ENCODE measurements at places on chromosomes 1 and 21. TPM values are rescaled to one million over a fixed set of nuclear protein-coding genes. Genes with fewer than 3 reads are reported as not detected.
A peak's percentile ranks its signal among the peaks of the same experiment; 100 is the strongest.

DNA sequence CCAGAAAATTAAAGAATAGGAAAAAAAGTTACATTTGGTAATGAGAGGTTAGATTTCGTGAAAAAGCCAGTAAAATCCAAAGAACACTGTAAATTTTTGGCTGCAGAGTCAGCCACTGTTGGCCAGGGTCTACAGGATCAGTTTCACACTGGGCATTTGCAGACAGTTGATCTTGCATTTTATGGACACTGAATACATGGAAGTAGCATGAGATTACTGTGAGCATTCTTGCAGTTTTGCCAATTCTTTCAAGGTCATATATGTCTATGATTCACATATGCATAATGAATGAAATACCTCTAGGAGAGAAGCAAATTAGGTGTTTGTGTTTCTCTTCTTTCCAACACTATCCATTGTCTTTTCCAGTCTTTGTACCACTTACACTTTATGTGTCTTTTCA lies 200.8 kb upstream of the DPYD start:
- H3K27me3 ChIP-seq = no peaks in the 10 kb centered on the region
- no peak for DNase-seq
- peaks cover 3% of the 10 kb centered on the region for H3K4me1 ChIP-seq
- H3K27ac ChIP-seq = no peak overlapping the region
- H3K36me3 ChIP-seq = no peaks in the 10 kb centered on the region
- H3K4me3 ChIP-seq = no peak overlapping the region

DNA sequence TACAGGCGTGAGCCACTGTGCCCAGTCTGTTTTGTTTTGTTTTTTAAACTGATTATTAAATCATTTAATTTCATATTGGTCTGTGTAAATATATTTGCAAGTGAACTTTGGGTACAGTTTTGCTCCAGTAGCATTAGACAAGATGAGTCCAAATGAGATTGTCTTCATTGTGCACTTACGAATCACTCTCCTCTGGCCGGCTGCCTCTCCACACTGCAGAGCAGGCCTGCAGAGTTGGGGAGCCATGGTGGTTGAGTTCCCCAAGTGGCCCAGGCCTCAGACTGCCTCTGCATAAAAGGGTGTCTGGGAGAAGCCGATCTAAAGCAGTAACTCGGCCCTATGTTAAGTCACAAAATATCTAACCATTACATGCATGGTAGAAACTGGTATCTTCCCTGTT lies 74.8 kb downstream of the ATP5PO start:
- no peak overlapping the region for H3K27ac ChIP-seq
- H3K36me3 ChIP-seq = peaks cover 19% of the 10 kb centered on the region
- no peak for DNase-seq
- H3K4me1 ChIP-seq = peaks cover 29% of the 10 kb centered on the region
- no peaks in the 10 kb centered on the region for H3K27me3 ChIP-seq

DNA sequence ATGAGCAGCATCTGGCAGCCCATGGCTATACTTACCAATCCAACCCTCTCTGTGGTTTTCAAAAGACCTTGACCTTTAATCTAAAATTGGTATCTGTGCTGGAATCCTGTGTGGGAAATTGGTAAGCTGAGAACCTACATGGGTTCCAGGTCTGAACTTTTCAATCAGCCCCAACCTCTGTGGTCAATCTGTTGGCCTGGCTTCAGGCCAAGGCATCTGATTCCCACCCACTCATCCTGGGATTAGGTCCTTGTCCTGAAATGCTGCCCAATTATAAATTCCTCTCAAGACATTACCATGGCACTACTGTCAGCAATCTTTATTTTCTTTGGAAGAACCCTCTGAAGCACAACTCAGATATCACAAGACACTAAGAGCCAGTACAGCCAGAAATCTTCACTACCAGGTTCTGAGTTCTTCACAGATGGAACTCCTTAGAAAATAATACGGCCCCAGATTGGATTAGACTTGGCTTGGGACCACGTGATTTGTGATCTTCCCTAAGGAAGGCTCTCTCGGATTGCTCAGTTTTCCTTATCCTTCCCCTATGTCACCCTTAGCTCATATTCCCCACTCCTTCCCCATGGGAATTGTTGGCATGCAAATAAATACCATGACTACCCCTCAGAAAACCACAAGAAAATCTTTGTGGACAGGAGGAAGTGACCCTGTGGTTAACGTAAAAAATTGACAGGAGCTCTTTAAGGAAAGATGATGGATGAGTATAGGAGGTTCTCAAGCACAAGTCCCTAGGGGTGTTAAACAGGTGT lies 207.9 kb upstream of the ST6GALNAC5 start:
- no peak overlapping the region for H3K4me3 ChIP-seq
- peaks cover 18% of the 10 kb centered on the region for H3K4me1 ChIP-seq
- peak overlapping the region; percentile 83 for H3K27ac ChIP-seq
- no peak for DNase-seq
- peaks cover 21% of the 10 kb centered on the region for H3K27me3 ChIP-seq
- peaks cover 8% of the 10 kb centered on the region for H3K36me3 ChIP-seq

GRCh38 chr1:117967881-117968280 lies 38.3 kb downstream of the WDR3 start:
- no peak overlapping the region for H3K4me3 ChIP-seq
- no peak for DNase-seq
- H3K4me1 ChIP-seq = peaks cover 30% of the 10 kb centered on the region
- peak overlapping the region; percentile 17 for H3K27ac ChIP-seq

DNA sequence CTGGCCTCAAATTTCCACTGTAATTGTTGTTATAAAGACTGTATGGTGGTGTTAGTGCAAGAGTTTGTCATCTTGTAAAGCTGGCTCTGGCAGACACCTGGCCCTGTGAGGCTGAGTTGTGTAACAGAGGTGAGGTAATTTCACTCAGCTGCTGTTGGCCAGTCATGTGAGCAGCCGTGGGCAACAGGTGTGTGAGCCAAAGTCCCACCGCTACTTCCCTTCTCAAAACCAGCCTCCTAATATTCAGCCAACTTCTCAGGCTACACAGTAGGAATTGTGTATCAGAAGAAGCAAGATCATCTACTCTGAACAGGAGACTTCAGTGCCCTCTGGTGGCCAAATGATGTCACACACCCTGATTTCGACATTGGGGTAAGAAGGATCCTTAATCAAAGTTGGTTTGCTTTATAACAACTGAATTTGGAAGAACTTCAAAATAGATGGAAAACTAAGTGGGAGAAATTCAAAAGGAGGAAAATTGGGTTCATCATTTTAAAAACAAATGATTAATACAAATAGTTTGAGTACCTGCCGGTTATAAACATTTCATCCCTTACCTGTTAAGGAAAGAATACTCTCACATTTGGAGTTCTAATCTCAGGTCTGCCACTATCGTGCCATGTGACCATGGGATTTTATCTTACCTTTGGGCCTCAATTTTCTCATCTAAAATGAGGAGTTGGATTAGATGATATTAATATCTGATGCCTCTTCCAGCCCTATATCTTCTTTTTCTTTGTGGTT lies 2.6 kb upstream of the CREG1 start:
- H3K4me3 ChIP-seq = no peak overlapping the region
- no peak for DNase-seq
- H3K27ac ChIP-seq = no peak overlapping the region
- H3K36me3 ChIP-seq = no peaks in the 10 kb centered on the region
- H3K27me3 ChIP-seq = peaks cover 4% of the 10 kb centered on the region

DNA sequence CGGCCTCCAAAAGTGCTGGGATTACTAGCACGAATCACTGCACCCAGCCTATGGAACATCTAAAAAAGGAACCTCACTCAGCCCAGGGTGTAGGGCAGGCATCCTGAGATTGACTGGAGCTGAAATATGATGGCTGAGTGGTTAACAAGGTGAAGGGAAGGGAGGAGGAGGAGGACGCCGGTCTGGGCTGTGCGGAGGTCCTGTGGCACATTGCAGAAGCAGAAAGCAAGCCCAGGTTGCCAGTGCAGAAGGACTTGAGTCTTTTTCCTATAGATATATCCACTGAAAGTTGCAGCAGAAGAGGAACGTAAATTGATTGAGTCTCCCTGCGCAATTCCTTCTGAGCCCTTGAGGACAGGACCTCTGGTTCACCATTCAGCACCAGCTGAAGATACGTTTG lies 1.5 kb upstream of the KIF17 start:
- DNase-seq = peak; percentile 27
- H3K4me3 ChIP-seq = no peak overlapping the region
- peaks cover 3% of the 10 kb centered on the region for H3K27me3 ChIP-seq
- H3K4me1 ChIP-seq = peaks cover 6% of the 10 kb centered on the region

GRCh38 chr1:24779689-24780464 lies 34.6 kb downstream of the CLIC4 start:
- H3K4me3 ChIP-seq = no peak overlapping the region
- peak overlapping the region; percentile 57 for H3K27ac ChIP-seq
- peaks cover 3% of the 10 kb centered on the region for H3K36me3 ChIP-seq
- H3K4me1 ChIP-seq = peaks cover 59% of the 10 kb centered on the region

GRCh38 chr1:116697548-116698243 lies 30.2 kb upstream of the IGSF3 start:
- H3K27ac ChIP-seq = no peak overlapping the region
- H3K4me3 ChIP-seq = no peak overlapping the region
- no peaks in the 10 kb centered on the region for H3K27me3 ChIP-seq
- H3K4me1 ChIP-seq = peaks cover 25% of the 10 kb centered on the region
- no peak for DNase-seq
- H3K36me3 ChIP-seq = no peaks in the 10 kb centered on the region

- peaks cover 56% of the 10 kb centered on the region for H3K27me3 ChIP-seq
- H3K36me3 ChIP-seq = peaks cover 7% of the 10 kb centered on the region
- no peaks in the 10 kb centered on the region for H3K4me1 ChIP-seq
- H3K27ac ChIP-seq = no peak overlapping the region
- peak; percentile 75 for DNase-seq
Observed at GRCh38 chr21:44617071-44617501, 5.2 kb downstream of the KRTAP10-8 start.

DNA sequence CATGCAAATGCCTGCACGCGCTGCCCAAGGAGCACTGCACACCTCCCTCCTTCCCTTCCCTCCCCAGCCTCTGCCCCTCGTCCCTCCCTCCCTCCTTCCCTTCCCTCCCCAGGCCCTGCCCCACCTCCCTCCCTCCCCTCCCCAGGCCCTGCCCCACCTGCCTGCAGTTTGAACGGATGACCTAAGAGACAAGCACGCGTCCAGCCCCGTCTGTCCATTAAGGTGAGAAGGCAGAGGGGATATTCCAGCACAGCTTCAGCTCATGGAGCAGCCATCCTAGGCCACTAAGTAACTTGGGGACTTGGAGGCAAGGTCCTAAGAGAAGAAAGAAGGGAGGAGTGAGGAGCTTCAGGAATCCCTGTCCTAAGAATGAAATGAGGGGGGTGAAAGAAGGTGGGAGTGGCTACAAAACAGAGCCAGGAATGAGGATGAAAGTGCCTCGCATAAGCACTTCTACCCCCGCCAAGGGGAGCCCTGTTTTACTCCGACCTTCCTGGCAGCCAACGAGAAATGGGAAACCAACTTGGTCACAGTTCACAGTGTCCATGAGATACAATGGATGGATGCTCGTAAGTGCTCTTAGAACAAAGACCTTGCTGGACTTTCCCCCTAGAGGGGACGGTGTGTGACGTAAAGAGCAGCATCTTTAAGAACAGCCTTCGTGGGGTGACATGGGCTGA lies 21.3 kb upstream of the EFHD2 start:
- no peak overlapping the region for H3K4me3 ChIP-seq
- DNase-seq = no peak
- no peak overlapping the region for H3K27ac ChIP-seq
- no peaks in the 10 kb centered on the region for H3K4me1 ChIP-seq

- no peaks in the 10 kb centered on the region for H3K36me3 ChIP-seq
- H3K4me1 ChIP-seq = peaks cover 7% of the 10 kb centered on the region
Observed at GRCh38 chr1:206766251-206766856, 4.2 kb upstream of the IL19 start.

DNA sequence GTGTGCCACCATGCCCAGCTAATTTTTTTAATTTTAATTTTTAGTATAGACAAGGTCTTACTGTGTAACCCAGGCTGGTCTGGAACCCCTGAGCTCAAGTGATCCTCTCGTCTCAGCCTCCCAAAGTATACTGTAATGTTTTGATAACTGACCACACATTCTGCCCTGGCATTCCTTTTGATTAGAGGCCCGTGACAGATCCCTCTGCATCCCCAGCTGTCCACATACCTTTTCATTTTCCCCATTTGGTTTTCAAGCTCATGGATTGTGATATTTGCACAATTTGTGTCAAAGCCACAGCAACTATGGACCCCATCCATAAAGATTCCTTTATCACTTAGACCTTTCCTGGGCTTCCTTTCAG lies 116.8 kb upstream of the ATP1A1 start:
- no peak for DNase-seq
- H3K27ac ChIP-seq = no peak overlapping the region
- H3K36me3 ChIP-seq = no peaks in the 10 kb centered on the region
- no peak overlapping the region for H3K4me3 ChIP-seq
- peaks cover 6% of the 10 kb centered on the region for H3K4me1 ChIP-seq

DNA sequence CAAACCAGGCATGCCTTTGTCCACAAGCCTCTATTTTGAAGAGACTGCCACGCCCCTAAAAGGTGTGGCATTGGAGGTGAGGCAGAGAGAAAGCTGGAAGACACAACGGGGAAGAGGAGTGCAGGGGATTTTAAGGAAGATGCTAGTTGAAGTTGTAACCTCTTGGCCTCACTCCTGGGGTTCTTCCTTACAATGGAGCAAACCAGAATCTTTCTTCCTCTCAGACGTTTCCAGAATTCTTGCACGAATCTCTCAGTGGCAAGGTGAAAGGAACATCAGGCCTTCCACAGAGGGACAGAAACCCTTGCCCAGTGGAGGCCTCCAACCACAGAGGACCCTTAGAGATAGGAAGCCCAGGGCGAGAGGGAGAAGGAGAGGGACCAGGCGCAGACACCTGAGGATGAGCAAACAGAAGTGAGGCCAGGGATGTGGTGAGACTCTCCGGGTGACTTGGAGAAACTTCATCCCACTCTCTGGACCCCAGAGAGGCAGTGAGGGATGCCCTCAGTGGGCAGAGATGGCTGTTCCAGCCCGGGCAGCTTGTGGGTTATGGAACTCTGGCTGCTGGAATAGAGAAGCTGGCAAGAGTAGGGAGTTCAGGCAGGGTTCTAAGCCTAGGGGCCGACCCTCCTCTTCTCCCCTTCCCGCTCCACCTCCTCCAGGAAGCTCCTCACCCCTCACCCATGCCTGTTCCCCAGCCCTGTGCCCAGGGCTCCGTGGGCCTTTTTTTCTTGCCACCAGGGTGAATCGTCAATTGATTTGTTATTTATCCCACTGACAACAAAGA lies 136.8 kb upstream of the RUNX3 start:
- no peak overlapping the region for H3K4me3 ChIP-seq
- peaks cover 9% of the 10 kb centered on the region for H3K4me1 ChIP-seq
- peak; percentile 42 for DNase-seq
- peaks cover 12% of the 10 kb centered on the region for H3K27me3 ChIP-seq
- no peaks in the 10 kb centered on the region for H3K36me3 ChIP-seq

GRCh38 chr1:227343727-227344551 lies 25.6 kb upstream of the CDC42BPA start:
- no peaks in the 10 kb centered on the region for H3K36me3 ChIP-seq
- H3K27ac ChIP-seq = peak overlapping the region; percentile 82
- no peaks in the 10 kb centered on the region for H3K27me3 ChIP-seq
- DNase-seq = no peak
- peak overlapping the region; percentile 42 for H3K4me3 ChIP-seq

GRCh38 chr1:99445486-99445885 lies 181.2 kb downstream of the PLPPR4 start:
- no peaks in the 10 kb centered on the region for H3K36me3 ChIP-seq
- H3K4me3 ChIP-seq = no peak overlapping the region
- DNase-seq = no peak
- H3K27ac ChIP-seq = no peak overlapping the region

Gene KRTAP19-1
- not detected for total RNA-seq

Gene C1orf167
- 0.36 TPM for total RNA-seq

Gene DNAJC8
- 85.6 TPM for total RNA-seq

Gene PLPPR4
- 0.77 TPM for total RNA-seq

Gene WNT3A
- total RNA-seq = not detected

Gene TMPRSS2
- not detected for total RNA-seq

Gene ZBTB17
- total RNA-seq = 23.9 TPM

Gene RXFP4
- not detected for total RNA-seq

Gene RIMS3
- 26.0 TPM for total RNA-seq

Gene FHL3
- total RNA-seq = 58.9 TPM
